Right atrium auricular region (tissue), 2 donors: ENCODE measurements at places on chromosomes 7 and 10. TPM values are rescaled to one million over a fixed set of nuclear protein-coding genes. Genes with fewer than 3 reads are reported as not detected.

HPS6 gene
- 15.6 TPM for total RNA-seq

CYP2C8 gene
- total RNA-seq, result not detected

SLC26A4 gene
- 0.51 TPM for total RNA-seq

ZNF22 gene
- total RNA-seq, result 19.3 TPM

MRC1 gene
- 26.0 TPM for total RNA-seq

SHLD2 gene
- 16.5 TPM for total RNA-seq

MSMB gene
- total RNA-seq, result not detected

CHAT gene
- not detected for total RNA-seq

HACD1 gene
- 101 TPM for total RNA-seq

SEMA3E gene
- 0.59 TPM for total RNA-seq

DRGX gene
- total RNA-seq, result not detected

PNLIP gene
- not detected for total RNA-seq

CD36 gene
- 421 TPM for total RNA-seq

WNT8B gene
- not detected for total RNA-seq

NACAD gene
- 9.0 TPM for total RNA-seq

ITIH5 gene
- total RNA-seq, result 7.3 TPM

ZCWPW1 gene
- total RNA-seq, result 2.1 TPM

ACTL6B gene
- not detected for total RNA-seq

PLPP4 gene
- total RNA-seq, result not detected

LOXL4 gene
- total RNA-seq, result 1.5 TPM

DENND11 gene
- total RNA-seq, result 10.6 TPM

PHKG1 gene
- 27.3 TPM for total RNA-seq
